Mesothelial cell of epicardium (in vitro differentiated cells): ENCODE measurements at places on chromosomes 11 and 22. TPM values are rescaled to one million over a fixed set of nuclear protein-coding genes. Genes with fewer than 3 reads are reported as not detected.

The CCDC87 gene
- total RNA-seq: 0.25 to 0.42 TPM (median 0.41 TPM) in 3 replicates

The LDHAL6A gene
- not detected in 3 replicates for total RNA-seq

DNA sequence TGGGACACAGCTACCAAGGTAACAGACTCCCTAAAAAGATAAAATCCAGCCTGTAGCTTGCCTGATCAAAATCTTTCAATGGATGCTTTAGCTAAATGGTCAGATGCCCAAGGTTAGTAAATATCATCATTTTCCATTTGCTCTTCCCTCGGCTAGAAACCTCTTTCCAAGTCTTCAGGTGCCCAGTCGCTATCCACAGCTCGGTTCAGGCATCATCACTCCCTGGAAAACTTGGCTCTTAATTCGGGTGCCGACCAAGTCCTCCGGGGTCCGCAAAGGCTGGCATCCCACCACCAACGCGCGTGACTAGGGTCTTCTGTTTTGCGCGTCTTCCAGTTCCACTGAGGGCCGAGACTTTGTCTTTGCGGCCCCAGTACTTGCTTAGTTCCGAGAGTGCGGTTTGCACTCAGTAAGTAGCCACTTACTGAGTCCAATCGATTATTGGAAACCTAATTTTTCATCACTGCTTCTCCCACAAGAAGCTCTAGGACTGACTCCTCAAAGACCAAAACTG is 44.3 kb downstream of the OR4D9 start:
- no peak for DNase-seq

The CRYBB2 gene
- total RNA-seq: not detected in 3 replicates

DNA sequence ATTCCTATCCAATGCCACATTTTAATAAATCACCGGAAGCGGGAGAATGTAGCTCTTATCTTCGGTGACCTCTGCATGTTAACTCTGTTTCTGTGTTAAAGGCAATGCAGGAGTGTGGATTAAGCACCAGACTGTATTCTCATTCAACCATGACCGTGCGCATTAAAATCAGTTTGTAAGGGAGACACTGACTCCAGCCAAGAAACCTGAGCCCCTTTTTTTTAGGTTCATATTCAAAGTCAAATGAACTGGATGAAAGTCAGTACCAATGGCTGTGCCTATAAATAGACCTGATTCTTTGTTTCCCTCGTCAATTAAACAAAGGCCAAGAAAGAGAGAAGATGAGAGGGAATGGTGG is 32.2 kb downstream of the C11orf91 start:
- DNase-seq: no peak

DNA sequence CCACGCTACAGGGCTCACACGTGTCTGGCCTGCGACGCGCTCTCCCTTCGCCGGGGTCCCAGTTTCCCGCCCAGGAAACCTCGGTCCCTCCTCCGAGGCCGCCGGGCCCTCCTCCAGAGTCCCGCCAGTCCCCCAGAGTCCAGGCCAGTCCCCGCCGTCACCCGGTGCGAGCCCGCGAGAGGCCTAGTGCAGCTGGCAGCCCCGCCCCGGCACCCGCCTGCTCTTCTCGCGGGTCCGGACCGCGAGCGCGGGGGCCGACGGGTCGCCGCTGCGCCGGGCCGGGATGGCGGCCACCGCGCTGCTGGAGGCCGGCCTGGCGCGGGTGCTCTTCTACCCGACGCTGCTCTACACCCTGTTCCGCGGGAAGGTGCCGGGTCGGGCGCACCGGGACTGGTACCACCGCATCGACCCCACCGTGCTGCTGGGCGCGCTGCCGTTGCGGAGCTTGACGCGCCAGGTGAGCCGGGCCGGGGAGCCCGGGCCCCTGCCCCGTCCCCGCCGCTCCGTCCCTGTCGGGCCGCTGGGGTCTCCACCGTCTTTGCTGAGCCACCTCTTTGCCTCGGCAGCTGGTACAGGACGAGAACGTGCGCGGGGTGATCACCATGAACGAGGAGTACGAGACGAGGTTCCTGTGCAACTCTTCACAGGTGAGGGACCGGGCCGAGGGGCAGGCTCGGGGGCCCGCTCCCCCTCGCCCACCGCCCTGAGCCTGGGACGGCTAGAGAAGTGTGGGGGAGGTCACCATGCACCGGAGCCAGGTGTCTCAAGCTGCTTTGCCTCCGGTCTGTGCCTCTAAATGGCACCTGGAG is at the start of gene PTPMT1:
TSS of gene PTPMT1 (plus strand) at position 260 of the 809 bp plus-strand sequence. CDS start at position 284, 24 bp downstream.
- DNase-seq: peak; percentile 67

The KREMEN1 gene
- 24.4 to 30.9 TPM (median 28.5 TPM) in 3 replicates for total RNA-seq

The SGSM1 gene
- 1.1 to 1.7 TPM (median 1.2 TPM) in 3 replicates for total RNA-seq

DNA sequence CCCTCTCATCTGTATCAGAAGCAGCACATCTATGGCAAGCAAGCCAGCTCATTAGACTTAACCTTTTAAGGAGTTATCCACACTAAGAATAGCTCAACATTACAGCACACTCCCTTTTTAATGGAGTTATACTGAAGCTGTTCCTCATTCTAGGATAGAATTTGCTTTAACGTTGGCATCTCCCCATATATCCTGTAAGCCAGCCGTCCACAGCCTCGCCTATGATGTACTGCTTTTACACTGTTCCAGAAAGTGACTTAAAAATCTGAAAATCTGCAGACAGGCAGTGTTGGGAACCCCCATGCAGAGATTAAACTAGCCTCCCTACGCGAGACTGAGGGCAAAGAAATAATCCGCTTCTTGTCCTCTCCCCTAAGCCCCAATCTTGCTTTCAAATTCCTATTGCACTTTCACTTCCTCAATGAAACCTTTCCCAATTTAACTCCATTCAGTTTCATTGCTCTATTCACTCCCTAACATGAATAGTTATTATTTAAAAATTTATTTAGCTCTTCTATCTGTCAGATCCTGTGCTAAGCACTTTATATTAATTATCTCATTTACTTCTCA is 225.0 kb downstream of the BLID start:
- no peak for DNase-seq

- no peak for DNase-seq
Observed at GRCh38 chr11:122853971-122854446, 15.7 kb downstream of the CRTAM start.

GRCh38 chr11:70532731-70533130 is 134.4 kb downstream of the CTTN start:
- DNase-seq: no peak

GRCh38 chr11:30586251-30587144 is at the start of gene MPPED2:
Gene MPPED2, minus strand, starts transcription at chr11:30586353. Its CDS starts 5,980 bp downstream, at chr11:30580373.
- DNase-seq: peak; percentile 70

GRCh38 chr11:127965939-127966668 is 621.3 kb downstream of the ETS1 start:
- no peak for DNase-seq

GRCh38 chr22:37448516-37449127 is 21.3 kb upstream of the ELFN2 start:
- DNase-seq: no peak

GRCh38 chr11:4682623-4683419 is 14.8 kb downstream of the OR51E2 start:
- no peak for DNase-seq
